ENCODE measurements at places on chromosomes 2 and 18.

- DNase-seq = no peak
Measured at GRCh38 chr2:67567886-67568285, 170.8 kb downstream of the ETAA1 start.

DNA sequence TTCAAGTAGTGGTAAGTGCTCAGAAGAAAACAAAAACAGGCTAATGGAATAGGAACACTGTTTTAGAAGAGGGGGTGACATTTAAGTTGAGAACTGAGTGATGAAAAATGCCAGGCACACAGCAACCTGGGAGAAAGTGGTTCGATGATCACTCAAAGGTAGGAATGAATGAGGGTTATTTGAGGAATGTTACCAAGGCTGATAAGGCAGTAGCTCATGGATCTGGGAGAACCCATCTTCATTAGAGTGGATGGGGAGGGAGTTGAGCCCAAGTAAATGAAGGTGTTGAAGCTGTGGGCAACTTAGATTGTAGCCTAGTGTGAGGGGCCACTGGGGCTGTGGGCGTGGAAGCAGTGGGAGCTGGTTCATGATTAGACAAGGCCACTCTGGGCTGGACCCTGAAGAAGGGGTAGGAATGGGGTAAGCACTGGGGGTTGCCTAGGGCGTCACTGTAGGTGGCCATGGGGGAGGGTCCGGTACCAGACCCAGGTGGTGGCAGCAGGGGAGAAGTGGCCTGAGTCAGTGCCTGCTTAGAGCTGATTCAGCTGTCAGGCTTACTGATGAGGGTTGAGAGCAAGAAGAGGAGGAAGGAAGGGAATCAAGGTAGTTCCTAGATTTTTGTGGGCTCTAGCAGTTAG is 22.5 kb upstream of the LYPD6B start:
- DNase-seq = no peak

- DNase-seq = peak; percentile 63
Measured at GRCh38 chr2:97745474-97746174, 32.2 kb downstream of the ZAP70 start.

DNA sequence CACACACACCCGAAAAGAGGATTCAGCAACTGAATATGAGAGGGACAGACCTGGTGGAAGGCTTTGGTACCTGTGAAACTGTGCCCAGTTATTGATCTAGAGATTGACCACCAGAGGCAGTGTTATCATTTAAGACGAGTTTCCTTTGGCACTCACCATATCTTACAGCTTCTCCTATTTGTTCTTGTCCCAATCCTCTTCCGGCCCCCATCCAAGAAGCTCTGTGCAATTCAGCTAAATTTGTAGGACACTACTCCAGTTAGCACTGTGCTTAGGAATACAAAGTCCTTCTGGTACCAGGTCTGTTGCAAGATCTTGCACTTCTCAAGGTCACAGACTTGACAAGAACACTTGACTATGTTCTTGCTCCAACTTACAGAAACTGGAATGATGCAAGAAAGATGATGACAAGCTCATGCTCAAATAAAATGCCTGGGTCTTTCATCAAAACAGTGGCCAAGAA is 177.7 kb downstream of the TMEM247 start:
- DNase-seq = no peak

DNA sequence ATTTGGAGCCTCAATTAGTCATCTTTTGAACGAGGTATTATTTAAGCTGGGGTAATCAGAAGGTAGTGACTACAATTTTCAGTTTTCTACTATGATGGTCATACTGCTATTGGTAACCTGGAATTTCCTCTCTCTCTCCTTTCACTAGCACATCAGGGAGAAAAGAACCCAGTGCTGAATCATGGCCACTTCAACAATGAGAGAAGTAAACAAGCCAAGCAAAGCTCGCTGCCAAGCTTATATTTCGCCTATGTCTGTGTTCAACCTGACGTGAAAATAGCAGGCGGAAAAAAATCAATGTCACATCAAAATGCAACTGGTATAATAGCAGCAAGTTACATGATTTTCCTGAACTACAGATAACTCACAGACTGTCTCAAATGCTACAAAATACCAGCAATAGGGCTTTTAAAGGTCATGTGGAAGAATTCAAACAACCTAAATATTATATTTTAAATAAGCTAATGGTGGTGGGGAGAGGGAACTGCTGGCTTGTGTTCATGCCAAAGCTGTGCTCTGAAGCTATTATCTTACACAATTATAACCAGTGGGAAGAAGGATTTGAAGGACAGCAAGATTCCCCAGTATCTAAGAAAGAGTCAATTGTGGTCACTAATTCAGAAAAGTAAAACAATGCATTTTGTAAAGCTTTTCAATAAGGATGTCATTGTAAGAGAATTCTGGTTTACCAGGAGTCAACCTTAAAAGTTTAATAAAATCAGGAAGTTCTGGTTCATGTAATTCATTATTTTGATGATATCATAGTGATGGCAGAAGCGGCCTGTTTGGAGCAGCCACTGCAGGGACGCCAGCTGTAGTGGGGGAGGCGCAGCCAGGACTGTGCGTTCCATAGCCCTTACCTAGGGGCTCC is 38.0 kb downstream of the RNF152 start:
- no peak for DNase-seq

- no peak for DNase-seq
Measured at GRCh38 chr18:50022985-50023384, 172.0 kb downstream of the MYO5B start.

DNA sequence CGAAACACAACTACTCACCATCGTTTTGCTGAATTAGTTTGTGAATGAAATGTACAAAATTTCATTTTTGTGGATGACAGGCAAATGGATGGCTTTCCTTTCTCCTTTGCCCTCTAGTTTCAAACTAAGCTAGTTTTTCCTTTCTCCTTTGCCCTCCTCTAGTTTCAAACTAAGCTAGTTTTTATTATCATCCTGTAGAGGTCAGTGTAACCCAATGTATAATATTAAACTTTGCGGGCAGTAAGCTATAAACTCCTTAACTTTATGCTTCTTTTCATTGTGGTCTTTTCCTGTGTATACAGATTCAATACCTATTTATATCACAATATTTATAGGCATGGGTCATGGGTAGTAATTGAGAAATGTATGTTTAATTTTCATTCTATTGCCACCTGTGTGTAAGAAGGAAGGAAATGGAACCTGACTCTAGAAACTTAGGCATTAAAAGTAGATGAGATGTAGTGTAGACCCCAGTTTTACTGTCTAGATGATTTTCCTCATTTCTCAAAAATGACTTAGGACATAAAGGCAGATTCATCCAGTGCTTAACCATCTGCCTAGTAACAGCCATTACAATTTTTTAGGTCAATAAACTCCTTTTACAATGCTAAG is 58.1 kb downstream of the MAP3K19 start:
- DNase-seq = no peak

GRCh38 chr2:42917425-42917927 is 125.1 kb upstream of the HAAO start:
- DNase-seq = peak; percentile 10

DNA sequence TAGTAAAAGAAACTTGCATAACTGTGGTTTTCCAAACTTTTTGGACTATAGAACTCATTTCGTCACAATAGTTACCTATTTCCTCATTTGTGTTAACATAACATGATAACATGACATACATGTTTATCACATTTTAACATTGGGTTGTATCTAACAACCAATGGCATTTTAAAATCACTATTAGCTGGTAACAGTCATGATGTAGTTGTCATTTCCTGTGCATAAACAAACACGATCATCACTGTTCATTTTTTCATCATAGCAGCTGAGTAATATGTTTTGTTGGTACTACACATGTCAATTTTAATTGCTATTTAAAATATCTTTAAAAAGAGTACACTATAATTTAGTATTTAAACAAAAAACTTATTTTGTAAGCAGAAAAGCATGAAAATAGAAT is 402.4 kb downstream of the SATB2 start:
- no peak for DNase-seq

DNA sequence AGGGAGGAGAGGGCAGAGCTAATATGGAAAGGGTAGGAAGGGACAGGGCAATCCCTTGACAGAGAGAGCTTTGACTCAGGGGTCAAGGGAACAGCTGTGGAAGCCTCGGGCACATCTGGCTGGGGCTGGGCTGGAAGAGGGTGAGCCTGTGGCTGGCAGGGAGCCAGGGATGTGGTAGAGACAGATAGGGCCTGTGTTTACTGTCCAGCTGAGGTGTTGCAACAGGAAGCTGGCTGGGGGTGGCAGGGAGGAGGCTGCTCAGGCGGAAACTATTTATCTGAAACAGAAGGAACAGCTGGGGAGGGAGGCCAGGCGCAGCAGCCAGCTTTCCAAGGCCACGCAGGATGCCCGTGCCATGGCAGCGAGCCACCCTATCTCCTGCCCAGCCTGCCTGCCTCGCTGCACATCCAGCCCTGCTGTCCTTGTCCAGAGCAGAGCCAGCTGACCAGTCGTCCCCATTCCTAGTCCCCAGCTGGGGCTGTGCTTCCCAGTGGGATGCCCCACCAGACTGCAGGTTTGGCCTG is 264.7 kb downstream of the CYP26B1 start:
- no peak for DNase-seq

DNA sequence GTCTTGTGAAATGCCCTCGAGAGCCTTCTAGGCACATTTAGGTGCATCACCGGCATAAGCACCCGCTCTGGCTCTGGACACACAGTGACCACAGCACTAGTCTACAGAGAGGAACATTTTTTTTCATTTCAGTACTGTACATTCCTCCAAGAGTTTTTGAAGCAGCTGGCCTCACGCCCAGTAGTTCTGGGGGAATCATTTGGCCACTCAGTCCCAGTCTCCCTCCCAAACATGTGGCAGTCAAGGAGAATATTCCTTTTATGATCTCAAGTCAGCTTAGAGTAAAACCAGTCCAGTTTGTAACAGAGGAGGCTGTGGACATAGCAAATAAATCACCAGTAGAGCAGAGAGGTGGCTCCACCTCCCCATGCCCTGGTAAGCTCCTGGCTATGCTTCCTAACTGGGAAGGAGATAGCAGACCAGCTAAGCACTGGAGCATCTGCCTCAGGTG is 48.1 kb downstream of the KCNE4 start:
- no peak for DNase-seq

DNA sequence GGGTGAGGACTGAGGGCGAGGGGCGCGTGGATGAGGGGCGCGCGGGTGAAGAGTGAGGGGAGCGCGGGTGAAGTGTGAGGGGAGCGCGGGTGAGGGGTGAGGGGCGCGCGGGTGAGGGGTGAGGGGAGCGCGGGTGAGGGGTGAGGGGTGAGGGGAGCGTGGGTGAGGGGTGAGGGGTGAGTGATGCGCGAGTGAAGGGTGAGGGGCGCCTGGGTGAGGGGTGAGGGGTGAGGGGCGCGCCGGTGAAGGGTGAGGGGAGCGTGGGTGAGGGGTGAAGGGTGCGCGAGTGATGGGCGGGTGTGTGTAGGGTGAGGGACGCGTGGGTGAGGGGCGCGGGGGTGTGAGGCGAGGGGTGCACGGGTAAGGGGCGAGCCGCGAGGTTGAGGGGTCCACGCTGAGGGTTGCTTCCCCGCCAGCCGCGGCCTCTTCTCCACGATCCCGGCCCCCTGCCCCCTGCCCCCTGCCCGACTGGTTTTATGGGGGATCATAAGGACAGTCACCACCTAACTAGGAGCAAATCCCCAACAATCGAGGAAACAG is 1.1 kb upstream of the SLC66A2 start:
- DNase-seq = no peak

GRCh38 chr2:240594511-240595380 is 8.2 kb downstream of the CAPN10 start:
- DNase-seq = no peak

DNA sequence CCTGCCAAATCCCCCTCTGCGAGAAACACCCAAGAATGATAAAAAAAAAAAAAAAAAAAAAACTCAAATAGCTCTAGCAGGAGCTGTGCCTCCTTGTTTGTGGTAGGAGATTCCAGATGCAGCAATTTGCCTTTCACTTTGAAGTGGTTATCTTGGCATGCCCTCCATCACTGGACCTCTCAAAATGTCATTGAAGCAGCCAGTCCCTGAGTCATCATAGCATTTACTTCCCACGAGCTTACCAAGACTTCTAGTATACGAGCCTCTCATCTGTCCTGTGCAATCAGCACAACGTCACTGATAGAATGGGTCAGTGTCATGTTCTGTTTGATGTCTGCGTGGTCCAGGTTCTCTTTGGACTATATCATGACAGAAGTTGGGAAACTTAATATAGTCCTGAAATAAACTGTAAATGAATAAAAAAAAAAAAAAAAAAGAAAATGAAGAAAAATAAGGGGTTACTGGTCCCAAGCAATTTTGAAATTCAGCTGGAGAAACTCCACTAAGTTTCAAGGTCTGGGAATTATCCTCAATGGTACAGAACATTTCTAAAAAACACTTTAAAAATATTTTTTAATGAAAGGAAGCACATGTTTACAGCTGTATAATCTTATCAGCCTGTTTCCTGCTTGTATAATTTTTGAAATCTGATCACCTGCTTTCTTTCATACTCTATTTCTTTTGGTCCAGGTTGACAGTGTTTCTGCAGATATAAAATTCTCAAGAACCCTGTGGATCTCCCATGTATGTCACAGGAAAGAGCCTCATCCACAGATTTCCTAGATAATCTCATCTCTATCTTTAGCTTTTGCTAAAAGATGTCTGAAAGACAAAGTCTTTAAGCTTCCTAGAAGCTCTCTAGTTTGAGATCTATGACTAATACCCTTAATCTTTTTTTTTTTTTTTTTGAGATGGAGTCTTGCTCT is 74.1 kb upstream of the EHBP1 start:
- no peak for DNase-seq

DNA sequence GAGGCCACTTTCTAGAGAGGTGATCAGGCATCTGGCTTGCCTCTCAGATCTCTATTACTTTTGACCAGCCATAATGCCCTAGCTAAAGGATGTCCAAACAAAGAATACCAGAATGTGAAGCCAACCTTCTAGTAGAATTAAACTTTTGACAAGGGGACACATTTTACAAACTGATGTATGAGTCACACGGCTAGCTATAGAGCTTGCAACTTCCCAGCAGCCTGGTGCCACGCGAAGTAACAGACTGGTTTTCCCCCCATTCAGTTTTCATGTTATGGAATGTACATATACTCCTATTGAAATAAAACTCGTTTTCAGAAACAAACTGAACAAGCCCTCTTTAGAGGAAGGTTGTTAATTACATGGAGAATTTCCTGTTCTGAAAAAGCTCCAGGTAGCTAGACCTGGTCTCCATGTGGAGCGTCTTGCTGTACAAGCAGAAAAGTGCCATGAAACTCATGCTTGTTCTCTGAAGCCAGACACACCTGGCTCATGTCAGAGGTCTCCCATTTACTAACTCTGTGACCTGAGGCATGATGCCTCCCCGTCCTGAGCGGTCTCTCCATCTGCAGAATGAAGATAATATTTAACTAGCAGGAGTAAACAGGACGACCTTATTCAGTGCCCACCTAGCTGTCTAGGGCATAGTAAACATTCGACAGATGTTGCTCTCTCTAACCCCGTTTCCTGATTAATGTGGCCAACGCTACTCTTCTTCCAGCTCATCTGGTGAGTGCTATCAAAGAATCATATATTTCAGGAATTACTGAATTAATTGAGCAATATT is 81.5 kb upstream of the MAP3K20 start:
- DNase-seq = no peak

DNA sequence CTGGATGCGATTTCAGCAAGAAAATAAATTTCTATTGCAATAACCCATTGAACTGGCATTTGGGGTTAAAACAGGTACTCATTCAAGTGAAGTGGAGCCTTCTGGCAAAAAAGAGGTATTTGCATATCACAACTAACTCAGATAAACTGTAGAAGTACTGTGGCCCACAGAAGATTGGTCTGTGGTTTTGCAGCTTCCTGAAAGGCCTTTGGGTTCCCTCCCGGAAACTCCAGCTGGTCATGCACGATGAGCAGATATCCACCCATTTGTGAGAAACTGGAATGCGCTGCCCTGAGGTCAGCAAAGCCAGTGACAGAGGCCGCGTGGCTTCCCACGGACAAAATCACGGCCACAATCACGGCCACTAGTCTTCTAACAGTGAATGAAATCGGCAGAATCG is 106.3 kb downstream of the EPHA4 start:
- no peak for DNase-seq

- no peak for DNase-seq
Measured at GRCh38 chr2:218777276-218777990, 4.5 kb upstream of the CYP27A1 start.

Data from stimulated activated CD8-positive, alpha-beta memory T cell treated with anti-CD3 and anti-CD28 coated beads, Interleukin-15, amount 100 ng/mL, for 48 hours (primary cell).